ENCODE measurements at places on chromosomes 1 and 21.

GRCh38 chr1:90714521-90714951 is 2.6 kb downstream of the BARHL2 start:
- DNase-seq = no peak

- no peak for DNase-seq
These were observed 143.3 kb downstream of the GREM2 start for GRCh38 chr1:240468656-240469055.

DNA sequence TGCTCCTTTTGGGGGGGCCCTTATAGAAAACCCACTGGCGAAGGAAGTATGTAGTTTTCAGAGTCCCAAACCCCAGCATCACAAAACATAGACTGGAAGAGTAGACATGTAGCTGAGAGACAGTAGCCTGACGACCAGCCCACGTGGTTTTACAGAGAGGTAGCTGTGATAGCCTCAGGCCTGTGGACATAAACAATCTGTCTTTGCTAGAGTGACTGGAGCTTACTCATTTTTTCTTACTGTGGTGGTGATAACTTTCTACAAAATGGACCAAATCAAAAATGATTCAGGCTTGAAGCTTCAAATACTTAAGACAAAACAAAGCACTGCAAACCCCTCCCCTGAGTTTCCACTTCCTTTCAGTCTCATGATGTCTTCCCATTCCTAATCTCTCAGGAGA is 497.0 kb downstream of the RWDD3 start:
- DNase-seq = no peak

DNA sequence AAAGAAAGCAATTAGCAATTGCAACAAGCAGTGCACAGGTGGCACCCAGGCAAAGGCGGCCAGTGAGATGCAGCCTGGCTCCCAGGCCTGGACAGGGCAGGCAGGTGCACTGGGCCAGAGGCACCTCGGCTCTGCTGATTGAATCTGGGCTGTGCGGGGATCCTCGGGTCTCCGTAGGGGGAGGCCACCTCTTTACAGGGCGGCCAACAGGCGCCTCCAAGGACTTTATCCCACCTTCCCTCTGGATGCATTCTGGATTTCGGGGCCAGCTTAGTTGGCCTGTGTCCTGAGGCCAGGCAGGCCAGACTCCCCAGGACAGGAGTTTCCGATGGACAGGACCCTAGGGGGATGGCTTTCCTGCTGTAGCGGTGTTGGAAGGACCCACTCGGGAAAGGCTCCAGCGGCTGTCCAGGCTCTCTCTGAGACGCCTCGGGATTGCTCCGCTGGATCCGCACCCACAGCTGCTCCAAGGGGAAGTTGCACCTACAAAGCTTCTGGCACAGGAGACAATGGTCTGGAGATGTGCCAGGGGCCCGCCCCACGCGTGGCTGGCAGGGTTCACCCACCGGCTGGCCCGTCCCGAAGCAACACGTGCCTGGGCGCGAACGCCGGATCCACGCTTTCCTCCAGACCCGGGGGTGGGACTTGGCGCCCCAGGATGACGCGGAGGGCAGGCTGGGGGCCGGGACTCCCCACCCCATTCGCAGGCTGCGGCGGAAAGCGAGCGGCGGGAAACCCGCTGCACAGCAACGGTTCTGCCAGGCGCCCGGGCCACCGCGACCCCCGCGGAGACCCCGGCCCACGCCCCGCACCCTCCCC is 810 bp downstream of the SLC19A1 start:
- DNase-seq = peak; percentile 79

GRCh38 chr1:171267391-171267790 is 19.1 kb downstream of the FMO1 start:
- DNase-seq = no peak

- DNase-seq = no peak
These were observed 76.5 kb upstream of the C1orf21 start for GRCh38 chr1:184310157-184310819.

DNA sequence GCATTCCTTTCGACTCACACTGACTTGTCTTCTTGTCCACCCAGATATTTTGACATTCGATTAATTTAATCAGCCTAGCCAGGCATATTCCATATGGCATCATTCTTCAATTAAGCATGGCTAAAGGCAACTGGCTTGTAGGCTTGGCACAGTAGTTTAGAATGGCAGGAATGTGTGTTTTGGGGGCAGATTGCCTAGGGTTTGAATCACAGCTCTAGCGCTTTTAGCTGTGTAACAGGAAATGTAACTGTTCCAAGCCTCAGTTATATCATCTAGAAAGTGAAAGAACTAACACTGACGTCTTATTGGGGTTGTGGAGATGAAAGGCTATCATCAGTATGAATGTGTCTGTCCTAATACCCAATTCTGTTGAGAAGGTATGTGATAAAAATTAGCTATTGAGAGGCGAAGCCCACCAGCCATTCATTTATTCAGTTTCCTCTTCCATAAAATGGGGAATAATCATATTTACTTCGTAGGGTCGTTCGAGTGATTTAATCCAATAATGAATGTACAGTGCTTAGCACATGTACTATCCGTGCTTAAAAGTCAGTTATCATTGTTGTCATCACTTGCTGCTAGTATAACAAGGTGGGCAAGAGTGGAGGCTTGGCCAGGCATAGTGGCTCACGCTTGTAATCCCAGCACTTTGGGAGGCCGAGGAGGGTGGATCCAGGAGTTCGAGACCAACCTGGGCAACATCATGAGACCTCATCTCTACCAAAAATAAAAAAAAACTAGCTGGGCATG is 41.6 kb upstream of the GRHL3 start:
- peak; percentile 24 for DNase-seq

DNA sequence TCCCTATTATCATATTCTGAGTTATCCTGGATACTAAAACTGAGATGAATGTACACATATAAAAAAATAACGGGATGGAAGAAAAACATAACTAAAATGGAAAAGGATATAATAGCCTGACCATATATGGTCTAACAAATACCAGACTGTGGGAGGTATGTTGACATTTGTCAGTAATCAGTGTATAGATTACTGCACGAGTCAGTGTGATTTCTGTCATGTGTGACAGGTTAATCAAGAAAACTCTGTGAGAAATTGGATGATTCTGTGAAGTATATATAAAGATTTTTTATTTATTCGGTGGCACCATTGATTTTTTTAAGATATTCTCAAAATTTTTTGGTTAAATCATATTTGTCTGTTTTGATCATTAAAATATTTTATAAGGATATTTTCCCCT is 547.3 kb upstream of the B3GALT2 start:
- DNase-seq = no peak

DNA sequence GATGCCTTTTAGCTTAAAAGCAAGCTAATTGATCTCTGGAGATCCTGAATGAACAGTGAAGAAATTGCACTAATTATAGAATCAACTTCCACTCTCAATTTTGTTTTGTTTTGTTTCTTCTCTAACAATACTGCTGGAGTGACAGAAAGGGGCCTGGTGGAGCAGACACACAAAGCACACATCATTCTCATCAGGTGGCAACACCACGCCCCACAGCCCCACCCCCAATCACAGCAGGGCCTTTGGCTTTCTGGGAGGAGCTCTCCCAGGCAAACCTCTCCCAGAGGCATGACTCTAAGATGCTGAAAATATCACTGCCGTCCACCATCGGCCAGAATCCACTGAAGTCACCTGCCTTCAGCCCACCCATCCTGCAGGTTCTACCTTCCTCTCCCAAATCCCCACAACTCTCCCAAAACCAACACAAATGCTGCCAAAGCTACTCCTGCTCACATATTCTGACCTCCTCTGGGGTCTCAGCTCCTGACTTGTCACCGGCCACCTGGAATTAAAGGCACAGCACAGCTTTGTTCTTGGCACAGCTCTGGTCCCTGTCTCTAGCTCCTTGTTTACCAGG is 120.7 kb downstream of the GRIK3 start:
- no peak for DNase-seq

GRCh38 chr1:92797297-92797696 is 12.4 kb upstream of the EVI5 start:
- DNase-seq = no peak

- DNase-seq = no peak
These were observed 144.0 kb downstream of the PGBD5 start for GRCh38 chr1:230282157-230282556.

GRCh38 chr1:215607412-215607811 is 40.3 kb downstream of the KCTD3 start:
- no peak for DNase-seq

- DNase-seq = peak; percentile 82
These were observed 18.0 kb downstream of the BMP8A start for GRCh38 chr1:39509360-39510009.

DNA sequence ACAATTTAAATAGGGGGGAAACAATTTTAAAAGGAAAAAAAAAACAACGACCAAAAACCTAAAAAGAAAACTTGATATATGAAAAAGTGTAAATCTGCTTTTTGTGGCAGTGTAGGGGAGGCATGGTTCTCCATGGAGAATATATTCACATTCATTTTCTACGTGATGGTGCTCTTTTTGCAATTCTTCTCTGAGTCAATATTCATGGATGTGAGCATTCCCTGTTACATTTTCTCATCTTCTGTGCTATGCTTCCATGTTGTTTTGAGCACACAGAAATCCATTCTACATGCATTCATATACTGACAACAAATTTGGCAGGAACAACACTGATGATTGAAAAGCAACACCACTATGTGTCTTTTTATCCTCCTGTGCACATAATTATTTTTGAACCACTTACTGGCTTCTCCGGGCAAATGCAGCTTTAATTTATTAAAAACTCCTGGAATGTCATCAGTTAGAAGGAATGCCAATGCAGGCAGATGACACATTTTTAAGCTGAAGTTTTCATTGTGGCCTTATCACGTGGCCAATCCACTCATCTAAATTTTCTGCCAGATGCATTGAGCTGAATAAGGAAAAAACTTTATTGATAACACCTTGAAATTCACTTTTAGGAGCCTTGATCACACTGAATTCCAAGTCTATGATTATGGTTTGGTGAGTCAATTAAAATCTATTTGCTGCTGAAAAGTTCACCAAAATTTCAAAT is 590.6 kb downstream of the NUF2 start:
- no peak for DNase-seq

DNA sequence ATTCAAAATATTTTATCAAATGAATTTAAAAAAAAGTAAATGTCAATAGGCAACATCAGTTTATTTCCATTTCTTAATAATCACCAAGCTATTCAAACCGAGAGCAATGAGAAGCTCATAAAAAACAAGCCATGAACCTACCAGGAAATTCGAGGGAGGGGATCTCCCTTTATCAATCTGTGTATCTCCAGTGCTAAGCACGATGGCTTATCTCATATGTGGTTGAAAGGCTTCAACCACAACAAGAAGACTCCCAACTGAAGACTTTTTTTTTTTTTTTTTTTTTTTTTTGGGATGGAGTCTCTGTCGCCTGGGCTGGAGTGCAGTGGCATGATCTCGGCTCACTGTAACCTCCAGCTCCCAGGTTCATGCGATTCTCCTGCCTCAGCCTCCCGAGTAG is 833.3 kb downstream of the USP25 start:
- DNase-seq = no peak

- no peak for DNase-seq
These were observed 76.2 kb downstream of the C1orf21 start for GRCh38 chr1:184462990-184463389.

DNA sequence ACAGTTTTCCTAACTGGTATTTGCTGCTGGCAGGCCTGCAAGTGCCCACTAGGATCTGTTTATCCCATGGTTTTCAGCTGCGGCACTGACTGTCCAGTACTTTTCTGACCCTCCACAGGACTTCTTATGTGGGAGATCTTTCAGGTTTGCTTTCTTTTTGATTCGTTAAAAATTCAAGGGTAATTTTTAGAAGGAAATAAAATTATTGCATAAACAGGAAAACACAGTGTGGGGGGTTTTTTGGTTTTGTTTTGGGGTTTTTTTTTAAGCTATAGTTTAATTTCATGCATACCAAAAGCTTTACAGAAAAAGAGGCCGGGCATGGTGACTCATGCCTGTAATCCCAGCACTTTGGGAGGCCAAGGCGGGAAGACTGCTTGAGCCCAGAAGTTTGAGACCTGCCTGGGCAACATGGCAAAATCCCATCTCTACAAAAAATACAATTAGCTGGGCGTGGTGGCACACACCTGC is 3.6 kb downstream of the NIBAN1 start:
- DNase-seq = no peak

GRCh38 chr1:44820328-44821239 is 12.3 kb downstream of the BTBD19 start:
- peak; percentile 86 for DNase-seq

DNA sequence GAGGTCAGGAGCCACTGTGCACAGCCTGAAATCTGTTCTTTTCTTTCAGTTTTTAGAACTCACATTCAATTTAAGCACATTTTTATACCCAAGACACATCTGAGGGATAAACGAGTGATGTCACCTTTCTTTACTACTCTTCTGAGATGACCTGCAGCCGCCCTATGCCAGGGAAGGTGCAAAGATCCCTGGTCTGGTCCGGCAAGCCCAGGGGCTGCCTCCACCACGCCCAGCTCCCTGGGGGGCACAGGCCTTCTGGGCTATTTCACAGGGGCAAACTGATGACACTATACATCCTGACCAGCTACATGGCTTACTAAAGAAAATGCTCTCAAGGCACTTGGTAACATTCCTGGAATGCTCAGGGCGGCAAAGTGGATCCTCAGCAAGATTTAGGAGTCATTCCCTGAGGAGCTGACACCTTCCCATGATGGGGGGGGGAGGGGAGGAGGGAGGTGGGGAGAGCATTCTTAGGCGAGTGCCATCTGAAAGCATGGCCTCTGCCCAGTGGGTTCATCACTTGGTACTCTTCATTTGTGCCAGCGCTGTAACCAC is 11.3 kb downstream of the MRAP start:
- DNase-seq = no peak

DNA sequence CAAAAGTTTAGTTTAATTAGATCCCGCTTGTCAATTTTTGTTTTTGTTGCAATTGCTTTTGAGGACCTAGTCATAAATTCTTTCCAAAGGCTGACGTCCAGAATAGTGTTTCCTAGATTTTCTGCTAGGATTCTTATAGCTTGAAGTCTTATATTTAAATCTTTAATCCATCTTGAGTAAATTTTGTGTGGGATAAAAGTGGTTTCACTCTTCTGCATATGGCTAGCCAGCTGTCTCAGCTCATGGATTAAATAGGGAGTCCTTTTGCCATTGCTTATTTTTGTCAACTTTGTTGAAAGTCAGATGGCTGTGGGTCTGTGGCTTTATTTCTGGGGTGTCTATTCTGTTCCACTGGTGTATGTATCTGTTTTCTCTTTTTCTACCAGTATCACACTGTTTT is 801.3 kb upstream of the ADGRL4 start:
- no peak for DNase-seq

GRCh38 chr1:188154761-188155160 is 1326.0 kb downstream of the PLA2G4A start:
- DNase-seq = no peak

GRCh38 chr1:65423884-65424572 is 3.6 kb downstream of the LEPR start:
- DNase-seq = peak; percentile 8

- DNase-seq = no peak
These were observed 68.9 kb downstream of the NRIP1 start for GRCh38 chr21:14995695-14996490.

- DNase-seq = no peak
These were observed 141.8 kb downstream of the AKT3 start for GRCh38 chr1:243708210-243708609.

Data from GM06990 (cell line).